Hindlimb muscle (tissue), 1 donor: ENCODE measurements at places on chromosomes 1 and 21. TPM values are rescaled to one million over a fixed set of nuclear protein-coding genes. Genes with fewer than 3 reads are reported as not detected.

DNA sequence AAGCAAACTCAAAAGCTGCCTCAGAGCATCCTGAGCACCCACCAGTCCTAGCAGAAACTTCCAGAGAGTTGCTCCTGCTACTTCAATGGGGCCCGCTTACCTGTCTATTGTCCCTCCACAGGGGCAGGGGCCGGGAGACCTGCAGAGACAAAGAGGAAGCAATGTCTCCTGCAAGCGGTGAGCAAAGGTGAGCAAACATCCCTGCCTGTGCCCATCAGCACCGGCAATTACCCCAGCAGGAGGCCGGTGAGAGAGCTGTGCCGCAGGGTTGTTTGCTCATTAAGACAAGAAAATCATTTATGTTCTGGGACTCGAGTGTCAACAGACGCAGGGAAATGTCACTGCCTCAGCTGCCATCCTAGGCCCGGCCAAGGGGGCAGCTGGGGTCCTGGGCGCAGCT lies 53.8 kb upstream of the TARDBP start:
- DNase-seq = no peak

The DTL gene
- 7.8 TPM for polyA plus RNA-seq

The TFB2M gene
- 12.9 TPM for polyA plus RNA-seq

DNA sequence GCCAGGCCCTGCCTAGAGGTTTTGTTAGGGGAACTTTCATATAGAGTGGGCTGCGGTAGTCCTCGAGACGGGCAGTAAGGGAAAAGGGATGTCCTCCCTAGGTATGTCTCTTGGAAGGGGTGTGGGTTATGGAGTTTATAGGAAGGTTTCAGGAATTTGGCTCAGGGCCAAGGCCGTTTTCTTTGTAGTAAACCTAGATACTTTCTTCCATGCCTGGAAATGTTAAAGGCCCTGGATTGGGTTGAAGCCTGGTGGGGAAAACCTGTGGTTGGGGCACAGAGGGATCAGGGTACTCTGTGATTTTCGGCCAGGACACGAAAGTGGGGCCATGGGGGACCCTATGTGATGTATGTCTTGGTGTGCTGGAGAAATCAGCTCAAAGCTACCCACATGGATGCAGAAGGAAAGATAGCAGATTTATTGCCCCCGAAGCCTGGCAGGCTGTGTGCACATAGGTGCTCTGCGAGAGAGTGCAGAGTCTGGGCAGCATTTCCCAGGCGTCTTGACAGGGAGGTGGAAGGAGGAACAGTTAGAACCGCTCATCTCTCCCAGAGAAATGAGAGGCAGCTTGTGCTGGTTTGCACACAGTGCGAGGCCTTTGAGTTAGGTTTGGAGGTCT lies 1.7 kb downstream of the SNAP47 start:
- DNase-seq = no peak

The PLA2G2D gene
- not detected for polyA plus RNA-seq

GRCh38 chr1:160004425-160004824 lies 27.4 kb downstream of the PIGM start:
- no peak for DNase-seq

The BTBD19 gene
- polyA plus RNA-seq = 7.9 TPM

The LRRC42 gene
- polyA plus RNA-seq = 20.2 TPM

The SYT2 gene
- polyA plus RNA-seq = 0.39 TPM

- no peak for DNase-seq
Measured at GRCh38 chr1:967466-968343, 1.4 kb downstream of the PLEKHN1 start.

- no peak for DNase-seq
Measured at GRCh38 chr1:164754088-164754600, 195.2 kb downstream of the PBX1 start.

GRCh38 chr1:224358237-224358636 lies 1.6 kb downstream of the CNIH4 start:
- no peak for DNase-seq

- no peak for DNase-seq
Measured at GRCh38 chr1:154422521-154422920, 17.4 kb downstream of the IL6R start.

DNA sequence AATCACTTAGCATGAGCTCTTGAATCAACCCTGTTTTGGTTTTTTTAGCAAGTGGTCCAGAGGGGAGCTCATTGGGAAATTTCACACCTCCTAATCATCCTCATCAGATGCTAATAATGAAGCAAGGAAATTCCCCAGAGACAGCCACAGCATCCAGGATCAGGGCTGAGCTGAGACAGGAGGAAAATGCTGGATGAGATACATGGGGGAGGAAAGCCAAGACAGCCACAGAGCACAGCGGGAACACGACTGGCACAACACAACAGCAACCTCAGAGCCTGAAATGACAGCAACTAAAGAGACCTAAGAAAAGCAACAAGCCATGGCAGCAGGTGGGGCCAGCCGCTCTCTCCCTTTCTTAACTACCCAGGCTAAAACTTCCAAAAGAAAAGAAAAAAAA lies 70.4 kb downstream of the UBR4 start:
- no peak for DNase-seq

GRCh38 chr1:210769473-210769872 lies 364.5 kb downstream of the KCNH1 start:
- no peak for DNase-seq

The TIPRL gene
- polyA plus RNA-seq = 29.3 TPM

The KIF21B gene
- 1.1 TPM for polyA plus RNA-seq

The CAMK1G gene
- polyA plus RNA-seq = not detected

The CHODL gene
- 89.6 TPM for polyA plus RNA-seq

DNA sequence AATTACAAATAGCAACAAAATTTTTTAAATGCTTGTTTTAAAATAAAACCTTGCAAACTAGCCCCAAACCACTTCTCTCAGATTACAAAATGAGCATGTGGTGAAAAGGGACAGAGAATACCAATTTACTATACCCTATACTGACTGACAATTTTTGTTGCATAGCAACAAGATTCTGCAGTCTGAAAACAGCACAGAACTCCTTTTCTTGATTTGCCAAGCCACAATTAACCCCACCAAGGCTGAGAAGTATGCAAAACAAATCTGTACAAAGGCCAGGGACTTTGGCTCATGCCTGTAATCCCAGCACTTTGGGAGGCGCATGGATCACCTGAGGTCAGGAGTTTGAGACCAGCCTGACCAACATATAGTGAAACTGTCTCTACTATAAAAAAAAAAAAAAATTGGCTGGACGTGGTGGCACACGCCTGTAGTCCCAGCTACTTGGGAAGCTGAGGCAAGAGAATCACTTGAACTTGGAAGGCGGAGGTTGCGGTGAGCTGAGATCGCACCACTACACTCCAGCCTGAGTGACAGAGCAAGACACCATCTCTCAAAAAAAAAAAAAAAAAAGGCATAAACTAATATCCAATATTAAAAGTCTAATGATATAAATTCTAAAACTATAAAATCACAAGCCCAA lies 21.8 kb downstream of the ENAH start:
- no peak for DNase-seq

The C4BPB gene
- polyA plus RNA-seq = 0.10 TPM

DNA sequence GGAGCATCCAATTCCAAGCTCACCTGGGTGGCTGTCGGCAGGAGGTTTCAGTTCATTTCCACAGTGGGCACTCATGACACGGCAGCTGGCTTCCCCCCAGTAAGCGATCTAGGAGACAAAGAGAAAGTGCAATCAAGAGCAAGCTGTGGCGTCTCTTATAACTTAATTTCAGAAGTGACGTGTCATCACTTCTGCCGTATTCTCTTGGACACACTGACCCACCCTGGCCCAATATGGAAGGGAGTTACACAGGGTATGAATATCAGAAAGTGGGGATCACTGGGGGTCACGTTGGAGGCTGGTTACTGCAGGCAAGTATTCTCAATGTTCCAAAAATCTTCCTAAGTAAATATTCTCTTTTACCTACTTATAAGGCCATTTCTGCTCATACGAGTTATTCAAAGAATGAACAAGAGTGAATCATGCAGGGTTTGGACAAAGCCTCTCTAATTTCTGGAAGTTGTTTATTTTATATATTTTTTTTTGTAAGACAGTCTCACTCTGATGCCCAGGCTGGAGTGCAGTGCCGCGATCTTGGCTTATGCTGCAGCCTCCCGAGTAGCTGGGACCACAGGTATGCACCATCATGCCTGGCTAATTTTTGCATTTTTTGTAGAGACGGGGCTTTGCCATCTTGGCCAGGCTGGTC lies 46.5 kb upstream of the GREM2 start:
- DNase-seq = no peak

GRCh38 chr1:158681606-158682005 lies 4.9 kb downstream of the SPTA1 start:
- no peak for DNase-seq

- no peak for DNase-seq
Measured at GRCh38 chr1:154427173-154428139, 22.3 kb downstream of the IL6R start.

The ROR1 gene
- 9.5 TPM for polyA plus RNA-seq

GRCh38 chr1:155127105-155127966 lies at the start of gene EFNA1:
TSS of gene EFNA1 (plus strand) at chr1:155127876. CDS start at chr1:155127978, 102 bp downstream.
- no peak for DNase-seq

DNA sequence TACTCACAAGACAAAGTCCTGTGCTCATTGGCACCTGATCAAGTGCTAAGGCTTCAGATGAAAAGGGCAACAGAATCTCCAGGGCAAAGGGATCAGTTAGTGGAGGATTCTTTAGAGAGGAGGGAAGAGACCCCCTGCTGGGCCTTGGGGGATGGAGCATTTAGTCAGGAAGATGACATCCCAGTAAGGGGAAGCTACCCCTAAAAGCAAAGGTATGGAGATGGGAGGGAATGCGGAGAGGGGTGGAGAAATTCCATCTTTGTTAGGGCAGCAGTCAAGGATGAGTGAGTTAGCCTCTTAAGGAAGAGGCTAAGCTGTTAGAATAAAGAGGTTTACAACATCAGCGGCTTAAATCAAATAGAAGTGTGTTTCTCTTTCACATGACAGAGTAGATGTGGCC lies 67.4 kb downstream of the ST6GALNAC3 start:
- no peak for DNase-seq

DNA sequence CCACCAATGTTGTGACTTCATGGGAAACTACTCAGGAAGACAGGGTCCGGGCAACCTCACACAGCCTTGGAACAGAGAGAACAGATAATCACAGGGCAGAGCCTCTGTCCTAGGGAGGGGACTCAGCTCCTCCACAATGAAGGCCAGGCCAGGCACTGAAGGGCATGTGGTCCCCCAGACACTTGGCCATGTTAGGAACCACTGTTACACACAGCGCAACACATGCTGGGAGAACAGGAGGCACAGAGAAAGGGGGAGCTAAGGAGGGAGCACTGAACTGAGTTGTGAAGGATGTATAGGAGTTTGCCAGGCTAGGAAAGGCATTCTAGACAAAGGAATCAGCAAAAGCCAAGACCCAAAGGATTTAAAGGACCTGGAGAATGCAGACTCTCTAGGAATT lies 127.6 kb downstream of the DMRTB1 start:
- DNase-seq = no peak

The TTLL7 gene
- polyA plus RNA-seq = 26.6 TPM

The OR6Y1 gene
- polyA plus RNA-seq = not detected

- DNase-seq = no peak
Measured at GRCh38 chr1:76035053-76035452, 39.5 kb upstream of the ST6GALNAC3 start.

The FALEC gene
- polyA plus RNA-seq = 1.9 TPM

The TTC34 gene
- polyA plus RNA-seq = 0.31 TPM

GRCh38 chr1:11279152-11279551 lies 6.2 kb downstream of the UBIAD1 start:
- DNase-seq = no peak

The LCE2C gene
- not detected for polyA plus RNA-seq

DNA sequence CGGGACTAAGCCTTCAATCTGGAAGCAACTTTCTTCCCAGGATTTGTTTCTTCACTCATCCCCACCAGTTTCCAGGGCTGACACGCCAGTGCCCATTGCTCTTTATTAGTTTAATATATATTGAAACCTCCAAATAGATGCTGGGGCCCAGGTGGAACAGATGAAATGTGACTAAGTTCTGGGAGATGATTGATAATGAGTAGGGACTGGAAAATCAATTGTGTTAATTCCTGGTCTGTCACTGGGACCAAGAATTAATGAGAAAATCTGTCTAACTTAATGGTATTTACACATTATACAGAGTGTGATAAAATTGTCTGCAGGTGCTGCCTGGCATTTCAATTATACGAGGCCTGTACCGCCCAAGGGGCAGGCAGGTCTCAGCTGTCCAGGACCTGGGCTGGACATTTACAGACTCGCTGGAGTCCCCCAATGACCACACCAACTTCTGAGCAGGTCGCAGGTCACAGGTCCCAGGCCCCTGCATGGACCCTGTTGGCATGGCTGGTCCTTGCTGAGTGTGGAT lies 35.8 kb downstream of the UBIAD1 start:
- no peak for DNase-seq

DNA sequence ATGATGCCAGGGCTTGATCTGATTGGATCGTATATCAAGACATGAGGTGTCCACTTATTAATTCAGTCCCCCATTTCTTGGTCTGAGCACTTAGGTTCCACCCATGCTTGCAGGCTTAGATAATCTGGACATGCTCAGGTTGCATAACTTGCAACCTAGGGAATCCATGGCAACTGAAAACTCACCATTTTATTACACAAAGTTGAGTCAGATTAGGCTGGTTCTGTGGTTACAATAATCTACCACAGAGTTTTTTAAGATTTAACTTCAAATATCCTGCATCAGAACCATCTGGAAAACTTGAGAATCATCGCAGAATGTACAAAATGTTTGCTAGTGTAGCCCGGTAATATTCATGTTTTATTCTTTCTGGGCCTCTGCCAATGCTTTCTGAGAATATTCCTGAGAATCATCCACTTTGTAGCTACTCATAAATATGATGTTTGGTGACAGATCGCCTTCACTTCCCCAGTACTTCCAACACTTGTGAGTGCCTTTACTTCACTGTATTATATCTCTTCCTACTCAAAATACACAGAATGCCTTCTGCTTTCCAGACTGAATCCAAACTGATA lies 707.2 kb upstream of the ADAMTS5 start:
- peak; percentile 34 for DNase-seq

The GFI1 gene
- 0.28 TPM for polyA plus RNA-seq
